CD4-positive, alpha-beta T cell treated with Interferon alpha-2 for 1 hour (primary cell): ENCODE measurements at places on chromosomes 6 and 20.

GRCh38 chr20:4304601-4305000 is 289.2 kb upstream of the RNF24 start:
- DNase-seq, result no peak

DNA sequence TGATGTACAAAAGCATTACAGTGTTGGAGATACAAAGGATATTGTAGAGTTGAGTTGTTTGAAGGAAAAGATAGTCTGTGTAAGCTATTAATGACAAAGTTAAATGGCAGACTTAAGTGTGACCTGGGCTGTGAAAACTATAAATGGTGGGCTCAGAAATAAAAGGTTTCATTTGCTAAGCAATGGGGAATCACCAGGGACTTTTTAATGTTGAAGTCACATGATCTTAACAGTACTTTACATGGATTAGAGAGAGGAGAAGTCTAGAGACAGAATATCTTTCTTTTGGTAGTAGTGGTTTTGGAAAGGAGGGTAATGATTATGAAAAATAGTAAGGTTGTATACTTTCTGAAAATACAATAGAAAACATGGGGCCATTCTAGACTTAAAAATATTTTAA is 67.1 kb downstream of the SCAF8 start:
- peak; percentile 13 for DNase-seq

DNA sequence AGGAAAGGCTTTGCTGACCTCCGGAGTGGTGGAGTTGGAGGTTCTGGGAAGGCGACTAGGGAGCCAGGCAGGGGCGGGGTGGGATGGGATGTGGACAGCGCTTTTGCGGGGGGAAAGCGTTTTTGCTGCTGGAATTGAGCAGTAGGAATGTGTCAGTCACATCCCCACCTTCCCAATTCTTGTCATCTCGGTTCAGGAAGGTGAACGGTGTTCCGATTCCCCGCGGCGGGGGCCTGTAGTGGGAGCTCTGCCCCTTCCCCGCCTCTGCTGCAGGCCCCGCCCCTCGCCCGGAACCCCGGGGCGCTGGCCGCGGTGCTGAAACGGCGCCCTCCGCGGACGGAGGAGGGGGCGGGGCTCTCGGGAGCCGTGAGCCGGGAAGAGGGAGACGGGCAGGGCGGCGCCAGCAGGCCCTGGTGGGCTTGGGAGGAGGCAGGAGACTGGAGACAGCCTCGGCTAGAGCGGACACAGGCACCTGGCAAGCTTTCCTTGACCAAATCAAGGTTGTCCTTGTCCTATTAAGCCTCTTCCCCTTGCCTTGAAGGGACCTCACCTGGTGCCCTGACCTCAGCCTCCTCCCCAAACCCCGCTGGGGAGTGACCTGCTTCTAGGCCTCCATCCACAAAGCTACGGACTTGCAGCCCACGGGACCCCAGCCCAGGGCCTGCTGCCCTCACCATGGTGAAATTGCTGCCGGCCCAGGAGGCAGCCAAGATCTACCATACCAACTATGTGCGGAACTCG is at the start of gene LHFPL5:
Gene LHFPL5, plus strand, starts transcription at position 357 of the 741 bp plus-strand sequence. Its CDS starts 319 bp downstream, at position 676.
- peak; percentile 43 for DNase-seq

- no peak for DNase-seq
Observed at GRCh38 chr20:39152742-39153141, 190.6 kb downstream of the DHX35 start.

DNA sequence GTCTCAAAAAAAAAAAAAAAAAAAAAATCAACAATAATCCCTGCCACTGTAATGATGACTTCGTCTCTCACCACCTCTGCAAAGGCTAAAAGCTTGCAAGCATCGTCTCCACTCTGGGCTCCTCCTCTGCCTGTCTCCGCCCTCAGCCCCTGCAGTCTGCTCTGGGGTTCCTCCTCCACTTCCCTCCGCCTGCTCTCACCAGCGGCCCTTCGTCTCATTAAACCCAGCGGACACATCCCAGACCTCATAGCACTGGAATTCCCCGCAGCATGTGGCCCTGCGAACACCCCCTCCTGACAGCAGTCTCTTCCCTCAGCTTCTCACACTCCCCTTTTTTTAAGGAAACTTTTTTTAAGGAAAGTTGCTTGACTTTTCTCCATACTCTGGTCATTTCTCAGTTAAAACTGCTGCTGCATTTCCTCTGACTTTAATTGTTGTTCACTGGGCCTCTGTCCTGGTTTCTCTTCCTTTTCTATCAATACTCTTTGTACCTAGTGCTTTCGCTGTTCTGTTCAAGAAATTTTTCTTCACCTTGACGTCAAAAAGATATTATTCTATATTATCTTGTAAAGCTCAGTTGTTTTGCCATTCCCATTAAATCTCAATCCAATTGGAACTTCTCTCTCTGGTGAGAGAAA is 70.9 kb upstream of the PLEKHG1 start:
- DNase-seq, result no peak

GRCh38 chr6:157806856-157807215 is 16.2 kb upstream of the SNX9 start:
- no peak for DNase-seq

- DNase-seq, result no peak
Observed at GRCh38 chr6:130620338-130620781, 206.8 kb upstream of the SMLR1 start.

- no peak for DNase-seq
Observed at GRCh38 chr6:5300206-5300764, 39.0 kb downstream of the FARS2 start.

DNA sequence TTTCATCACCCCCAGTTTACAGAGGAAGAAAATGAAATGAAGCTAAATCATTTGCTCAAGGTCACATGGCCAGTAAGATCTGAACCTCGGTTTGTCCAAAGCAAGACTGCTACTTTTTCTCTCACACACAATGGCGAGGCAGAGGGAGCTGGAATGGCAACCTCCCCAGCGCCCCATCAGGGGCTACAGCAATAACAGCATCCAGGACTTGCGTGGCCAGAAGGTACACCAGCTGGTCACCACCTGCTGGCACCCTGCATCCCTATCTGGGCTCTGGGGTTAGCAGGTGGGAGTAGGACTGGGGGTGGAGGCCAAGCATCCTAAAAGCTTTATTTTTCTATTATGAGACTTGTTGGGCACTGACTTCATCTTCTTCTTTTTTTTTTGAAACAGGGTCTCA is 41.3 kb downstream of the TTI1 start:
- DNase-seq, result no peak

DNA sequence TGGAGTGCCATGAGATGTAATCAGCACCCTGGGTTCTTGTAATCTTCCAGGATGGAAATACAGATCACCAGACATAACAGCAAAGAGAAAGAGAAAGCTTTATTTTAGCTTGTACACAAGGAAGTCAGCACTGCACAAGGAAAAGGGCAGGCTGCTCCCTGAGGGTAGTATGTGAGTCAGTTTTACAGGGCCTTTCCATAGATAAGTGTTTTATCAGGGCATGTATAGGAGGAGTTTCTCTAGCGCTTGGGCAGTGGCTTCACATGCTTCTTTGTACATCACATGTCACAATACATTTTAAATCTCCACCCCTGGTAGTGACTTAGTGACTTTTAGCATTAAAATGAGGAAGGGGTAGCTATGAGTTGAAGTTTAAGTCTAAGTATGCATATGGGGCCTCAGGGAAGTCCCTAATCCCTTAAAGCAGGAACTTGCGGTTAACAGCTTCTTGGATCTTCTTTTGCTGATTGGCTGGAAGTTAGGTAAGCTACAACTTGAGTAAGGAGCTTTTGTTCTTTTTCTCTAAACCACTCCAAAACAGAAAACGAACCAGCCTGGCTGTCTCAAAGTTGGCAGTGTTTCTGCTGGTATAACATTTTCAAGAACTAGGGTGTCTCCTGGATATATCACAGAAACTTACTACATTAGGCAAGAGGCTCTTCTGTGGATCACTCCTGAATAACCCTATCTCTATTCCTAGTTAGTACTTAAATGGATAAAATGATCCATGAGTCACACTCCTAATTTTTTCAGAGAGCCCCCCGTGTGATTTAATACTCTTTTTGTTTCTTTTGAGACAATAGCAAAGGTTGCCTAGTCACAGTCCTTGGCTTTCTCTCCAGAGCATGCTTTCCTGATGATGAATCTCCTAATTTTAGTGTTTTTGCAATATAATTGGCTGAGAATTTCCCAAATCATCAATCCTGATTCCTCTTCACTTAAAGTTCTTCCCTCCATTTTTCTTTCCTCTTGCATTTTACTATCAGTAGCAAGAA is 60.2 kb downstream of the MRAP2 start:
- DNase-seq, result no peak

GRCh38 chr6:8743170-8743745 is 307.9 kb upstream of the SLC35B3 start:
- no peak for DNase-seq
